ENCODE measurements at places on chromosomes 12 and 14. TPM values are rescaled to one million over a fixed set of nuclear protein-coding genes. Genes with fewer than 3 reads are reported as not detected.

The SOAT2 gene
- under 0.01 TPM for total RNA-seq

The FSCB gene
- not detected for total RNA-seq

The SLC5A8 gene
- total RNA-seq, result not detected

The SYNDIG1L gene
- not detected for total RNA-seq

The RPL10L gene
- not detected for total RNA-seq

The TNFAIP2 gene
- total RNA-seq, result 32.4 TPM

The SLC22A17 gene
- 10.4 TPM for total RNA-seq

The BDKRB2 gene
- total RNA-seq, result 9.5 TPM

The SPX gene
- total RNA-seq, result 1.2 TPM

The KRT78 gene
- total RNA-seq, result not detected

The TBC1D30 gene
- 0.45 TPM for total RNA-seq

The KLRC1 gene
- not detected for total RNA-seq

The DHRS2 gene
- not detected for total RNA-seq

The CD163 gene
- total RNA-seq, result not detected
